Left lobe of liver (tissue), 2 donors: ENCODE measurements at places on chromosomes 3 and 15. TPM values are rescaled to one million over a fixed set of nuclear protein-coding genes. Genes with fewer than 3 reads are reported as not detected.

DNA sequence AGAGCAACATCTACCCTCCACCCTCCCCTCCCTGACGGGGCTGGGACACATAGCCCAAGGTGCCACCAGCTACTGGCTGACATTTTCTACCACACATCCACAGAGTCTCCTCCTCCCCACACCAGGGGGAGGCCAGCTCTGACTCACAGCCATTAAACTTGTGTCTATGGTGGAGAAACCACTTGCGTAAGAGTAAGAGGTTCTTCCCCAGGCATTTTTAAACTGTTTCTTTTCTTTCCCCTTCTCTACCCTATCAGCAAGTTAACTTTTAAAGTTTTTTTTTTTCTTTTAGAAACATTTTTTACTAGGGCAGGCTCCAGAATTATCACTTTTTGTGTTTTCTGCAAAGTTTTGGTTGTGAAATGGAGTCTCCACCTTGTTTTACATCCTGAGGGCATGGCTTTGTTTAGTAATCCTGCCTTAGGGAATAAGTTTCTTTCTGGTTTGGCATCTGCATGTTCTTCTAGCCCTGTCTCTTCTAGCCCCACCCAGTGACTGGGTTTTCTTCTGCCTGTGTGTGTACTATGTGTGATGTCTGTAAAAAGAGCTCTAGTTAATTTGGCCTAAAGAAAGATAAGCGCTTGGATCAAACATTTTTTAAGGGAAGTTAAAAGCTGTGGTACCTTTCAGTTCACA lies 148.8 kb upstream of the GADL1 start:
- no peak for DNase-seq

DNA sequence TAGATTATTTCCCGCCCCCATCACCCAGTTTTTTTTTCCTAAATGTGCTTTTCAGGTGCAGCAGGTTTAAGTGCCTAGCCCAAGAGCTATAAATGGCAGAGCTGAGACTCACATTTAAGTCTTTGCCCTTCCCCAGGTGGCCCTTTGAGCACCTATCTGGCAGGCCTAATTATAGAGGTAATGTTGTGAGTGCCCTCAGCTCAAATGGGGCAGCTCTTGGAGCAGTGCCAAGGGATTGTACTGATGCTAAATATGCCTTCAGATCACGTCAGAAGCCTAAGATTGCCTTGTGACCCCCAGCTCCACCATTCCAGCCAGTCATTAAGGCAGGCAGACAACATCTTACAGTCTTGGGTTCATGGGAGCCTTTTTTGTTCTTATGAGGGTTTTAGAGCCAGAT lies 159.5 kb downstream of the RPLP1 start:
- peak; percentile 33 for DNase-seq

DNA sequence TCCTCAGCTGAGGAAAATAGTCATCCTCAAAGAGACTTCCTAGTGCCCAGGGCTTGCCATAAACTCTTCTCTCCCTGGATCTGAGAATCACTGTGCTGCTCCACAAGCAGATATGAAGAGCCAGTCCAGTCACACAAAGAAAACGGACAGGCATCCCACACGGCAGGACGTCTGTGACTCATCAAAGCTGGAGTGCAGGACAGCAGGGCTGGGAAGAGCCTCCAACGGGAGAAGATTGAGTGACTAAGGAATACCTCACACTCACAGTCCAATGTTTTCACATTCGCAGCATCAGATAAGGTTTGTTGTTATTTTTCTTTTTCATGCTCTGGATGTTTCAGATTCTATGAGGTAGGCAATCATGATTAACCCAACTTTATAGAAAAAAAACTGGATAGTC lies 57.8 kb downstream of the NEK10 start:
- DNase-seq, result no peak

The GABRR3 gene
- not detected for total RNA-seq

The BMF gene
- 3.3 TPM for total RNA-seq

The LTF gene
- 1.7 TPM for total RNA-seq

The PRICKLE2 gene
- total RNA-seq, result 3.6 TPM

The CEMIP gene
- total RNA-seq, result 0.50 TPM

The CDHR4 gene
- not detected for total RNA-seq
